ENCODE measurements at places on chromosomes 1 and 21. TPM values are rescaled to one million over a fixed set of nuclear protein-coding genes. Genes with fewer than 3 reads are reported as not detected.
A peak's percentile ranks its signal among the peaks of the same experiment; 100 is the strongest.

GRCh38 chr1:164183854-164184635, 374.9 kb upstream of the PBX1 start:
- no peak for DNase-seq

DNA sequence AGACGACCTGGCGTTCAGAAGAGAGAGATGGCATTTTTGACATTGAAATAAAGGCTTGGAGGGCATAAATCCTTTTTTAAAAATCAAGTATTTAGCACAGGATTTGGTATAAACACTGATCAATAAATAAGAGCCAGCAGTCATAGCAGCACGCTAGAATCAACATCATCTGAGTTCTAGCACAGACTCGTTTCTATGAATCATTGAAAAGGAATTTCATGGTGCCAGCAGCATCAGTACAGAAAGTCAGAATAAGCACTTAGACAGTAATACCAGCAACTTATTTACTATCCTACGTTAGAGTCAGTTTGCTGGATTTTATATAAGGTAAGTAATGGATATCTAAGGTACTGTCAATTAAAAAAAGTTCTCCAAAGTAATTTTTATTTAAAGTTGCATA, 119.3 kb downstream of the HLCS start:
- DNase-seq, result no peak

- no peak for DNase-seq
Measured at GRCh38 chr1:235004276-235004675, 124.4 kb downstream of the TOMM20 start.

DNA sequence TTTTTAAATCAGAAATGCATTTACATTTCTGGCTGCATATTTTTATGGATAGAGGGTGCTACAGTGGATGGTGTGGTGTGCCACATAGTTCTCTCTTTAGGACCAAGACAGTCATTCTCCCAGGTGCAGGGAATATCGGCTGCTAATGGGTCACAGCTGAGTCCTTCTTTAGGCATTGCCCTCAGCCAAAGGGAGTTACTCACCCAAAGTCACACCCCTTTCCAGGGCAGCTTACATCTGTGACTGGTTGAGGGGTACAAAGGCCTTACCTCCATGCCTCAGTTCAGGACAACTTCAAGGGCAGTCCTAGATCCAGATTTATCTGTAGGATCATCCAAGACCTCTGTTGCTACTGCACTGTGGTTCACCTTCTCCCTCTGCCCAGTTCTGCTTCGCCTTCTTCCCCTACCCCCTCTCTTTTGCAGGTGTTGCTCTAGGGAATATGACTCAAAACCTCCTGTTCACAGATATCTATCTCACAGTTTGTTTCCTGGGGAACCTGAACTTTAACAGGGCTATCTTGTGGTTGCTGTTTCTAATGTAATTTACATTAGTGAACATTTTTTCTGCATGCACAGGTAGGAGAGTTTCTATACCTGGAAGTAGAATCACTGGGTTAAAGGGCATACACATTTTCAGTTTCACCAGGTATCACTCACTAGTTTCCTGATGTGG, 413.9 kb downstream of the RPS6KC1 start:
- DNase-seq, result no peak

GRCh38 chr1:182143154-182143657, 81.7 kb upstream of the ZNF648 start:
- DNase-seq, result peak; percentile 76

DNA sequence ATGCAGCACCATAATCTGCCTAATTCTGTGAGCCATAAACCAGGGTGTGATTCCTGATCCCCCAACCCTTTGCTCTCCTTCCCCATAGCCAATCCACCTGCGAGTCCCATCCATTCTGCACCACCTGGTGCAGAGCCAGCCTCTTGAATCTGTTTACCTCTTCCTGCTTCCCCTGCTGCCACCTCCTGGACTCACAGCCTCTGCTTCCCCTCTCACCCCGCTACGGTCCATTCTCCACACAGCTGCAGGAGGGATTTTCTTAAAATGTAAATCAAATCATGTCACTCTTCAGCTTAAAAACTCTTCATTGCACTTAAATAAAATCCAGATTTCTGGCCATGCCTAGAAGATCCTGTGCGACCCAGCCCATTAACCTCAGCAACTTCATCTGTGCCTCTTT, 186.7 kb downstream of the FOXD2 start:
- DNase-seq, result no peak

RGS21 gene
- total RNA-seq, result not detected

TFAP2E gene
- total RNA-seq, result 0.47 TPM

KRTAP19-3 gene
- total RNA-seq, result not detected

PDPN gene
- not detected for total RNA-seq

LCE1C gene
- total RNA-seq, result not detected

ZNF697 gene
- 0.70 TPM for total RNA-seq
